ENCODE measurements at places on chromosomes 12 and 14.

DNA sequence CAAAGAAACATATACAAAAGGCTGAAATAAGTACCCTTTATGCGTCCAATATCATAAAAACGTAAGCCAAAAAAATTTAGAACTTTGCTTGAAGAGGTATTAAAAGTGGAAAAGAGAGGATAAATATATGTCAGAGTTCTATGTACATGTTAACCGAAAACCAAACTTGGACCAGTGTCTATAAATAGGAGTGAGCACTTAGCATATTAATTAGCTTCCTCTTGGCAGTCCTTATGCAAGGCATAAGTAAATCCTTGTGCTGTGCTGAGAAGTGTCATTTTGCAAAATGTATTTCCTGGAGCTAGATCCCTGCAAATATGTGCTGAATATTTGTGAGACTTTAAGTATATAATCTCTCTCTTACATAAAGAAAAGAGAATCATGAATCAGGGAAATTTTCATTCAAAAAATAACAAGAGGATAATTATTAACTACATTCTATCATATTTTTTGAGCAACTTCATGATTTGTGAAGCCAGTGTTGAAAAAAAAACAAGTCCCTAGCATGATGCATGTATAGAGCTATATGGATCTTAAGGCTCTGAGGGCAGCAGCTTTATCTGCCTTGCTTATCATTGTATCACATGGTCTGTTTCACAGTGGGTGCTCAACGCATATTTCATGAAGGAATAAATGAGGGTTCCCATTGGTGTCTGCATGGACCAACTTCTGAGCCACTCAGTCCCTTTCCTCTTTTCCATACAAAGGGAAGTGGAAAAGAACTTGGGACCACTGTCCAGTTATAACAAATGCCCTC is 326.1 kb downstream of the PDZRN4 start:
- no peak for DNase-seq

DNA sequence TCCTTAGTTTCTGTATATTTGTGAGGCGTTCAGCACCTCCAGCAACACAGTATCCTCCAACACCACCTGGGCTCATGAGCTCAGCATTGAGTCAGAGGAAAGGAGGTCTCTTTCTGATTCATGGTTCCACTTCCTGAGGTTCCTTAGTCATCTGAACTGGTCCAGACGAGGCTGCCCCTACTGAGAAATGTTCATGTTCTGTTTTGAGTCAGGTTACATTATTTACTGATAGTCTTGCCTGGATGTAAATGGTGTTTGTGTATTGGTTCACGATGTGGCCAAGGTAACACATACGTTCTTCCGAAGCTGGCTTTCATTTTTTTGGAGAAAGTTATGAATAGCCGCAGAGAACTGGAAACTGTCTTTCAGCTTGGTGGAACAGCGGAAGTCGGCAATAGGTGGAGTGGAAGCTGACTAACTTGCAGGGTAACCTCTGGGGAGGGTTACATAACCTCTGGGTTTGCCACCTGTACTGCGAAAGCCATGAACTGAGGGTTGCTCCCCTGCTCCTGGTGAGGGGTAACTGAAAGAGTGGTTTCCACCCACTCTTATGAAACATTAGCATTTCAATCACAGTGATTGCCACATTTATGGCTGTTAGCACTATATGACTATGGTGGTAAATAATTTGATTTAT is 42.2 kb upstream of the MANSC4 start:
- no peak for DNase-seq

GRCh38 chr14:50403419-50403818 is 6.7 kb upstream of the CDKL1 start:
- DNase-seq, result no peak

GRCh38 chr12:93573552-93574223 is 1.2 kb downstream of the SOCS2 start:
- DNase-seq, result no peak

DNA sequence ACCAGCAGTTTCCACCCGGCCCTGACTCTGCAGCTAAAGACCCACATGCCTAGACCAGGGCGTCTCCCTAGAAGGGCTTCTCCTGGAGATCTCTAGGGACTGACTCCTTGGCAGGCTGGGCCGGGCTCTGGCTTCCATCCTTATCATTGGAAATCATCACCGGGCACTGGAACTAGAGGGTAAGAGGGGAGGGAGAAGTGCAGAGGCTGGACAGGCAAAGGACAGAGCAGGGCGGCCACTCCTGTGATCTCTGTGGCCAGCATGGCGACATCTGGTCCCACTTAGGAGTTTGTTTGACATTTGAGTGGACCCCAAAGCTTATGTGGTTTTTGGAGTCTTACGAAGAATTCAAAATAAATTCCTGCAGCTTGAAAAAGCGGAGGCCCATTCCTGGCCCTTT is 7.1 kb downstream of the LTBP2 start:
- no peak for DNase-seq

DNA sequence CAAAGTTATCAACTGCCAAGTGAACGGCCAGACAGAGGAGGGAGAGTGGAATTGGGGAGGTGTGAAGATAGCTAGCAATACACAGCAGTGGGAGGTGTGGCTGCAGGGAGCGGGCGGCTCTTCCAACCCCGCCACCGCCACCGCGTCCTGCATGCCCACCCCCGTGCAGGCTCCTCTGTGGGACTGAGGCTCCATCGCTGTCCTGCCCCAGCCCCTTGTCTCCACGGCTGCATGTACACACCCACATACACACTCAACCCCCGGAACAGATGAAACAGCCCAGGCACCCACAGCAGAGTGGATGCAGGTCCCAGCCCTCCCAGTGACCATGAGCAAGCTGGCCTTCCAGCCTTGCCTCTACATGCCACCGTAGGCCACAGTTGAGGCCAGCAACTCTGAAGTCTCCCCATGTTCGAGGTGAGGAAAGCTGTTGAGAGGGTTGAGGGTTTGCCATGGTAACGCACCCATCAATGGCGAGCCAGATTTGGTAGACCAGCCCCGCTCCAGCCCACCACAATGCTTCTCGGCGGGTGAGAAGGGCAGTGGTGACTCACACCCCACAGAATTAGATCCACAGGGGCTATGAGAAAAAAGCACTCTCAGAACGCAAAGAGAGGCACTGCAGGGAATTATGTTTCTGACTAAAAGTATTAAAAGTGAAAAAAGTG is 39.3 kb downstream of the PITPNM2 start:
- no peak for DNase-seq

DNA sequence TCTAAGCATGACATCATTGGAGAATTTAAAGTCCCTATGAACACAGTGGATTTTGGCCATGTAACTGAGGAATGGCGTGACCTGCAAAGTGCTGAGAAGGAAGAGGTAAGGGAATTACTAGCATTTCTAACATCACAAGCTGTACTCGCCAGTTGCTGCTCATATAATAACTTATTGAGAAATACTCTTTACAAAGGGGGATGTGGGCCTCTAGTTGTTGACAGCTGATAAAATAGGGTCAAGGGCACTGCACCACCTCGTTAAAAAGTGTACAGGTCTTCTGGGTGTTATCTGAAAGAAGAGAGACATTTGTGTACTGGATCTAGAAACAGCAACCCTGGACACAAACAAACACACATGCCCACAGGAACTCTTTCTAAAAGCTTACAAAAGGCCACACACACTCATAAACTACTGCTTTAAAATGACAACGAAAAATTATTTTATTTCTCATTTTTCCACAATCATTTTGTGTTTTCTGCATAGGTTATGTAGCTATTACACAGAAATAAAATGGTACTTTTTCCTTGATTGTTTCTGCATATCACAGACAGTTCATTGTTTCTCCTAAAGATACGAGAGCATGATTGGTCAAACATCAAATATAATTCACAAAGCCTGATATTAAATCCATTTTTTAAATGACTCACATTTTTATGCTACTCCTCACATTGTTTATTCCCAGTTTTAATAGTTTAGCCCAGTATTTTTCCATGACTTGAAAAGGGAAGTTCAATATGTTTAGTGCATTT is 391.1 kb downstream of the PAWR start:
- no peak for DNase-seq

- no peak for DNase-seq
Measured at GRCh38 chr14:89402363-89402762, 14.7 kb downstream of the FOXN3 start.

DNA sequence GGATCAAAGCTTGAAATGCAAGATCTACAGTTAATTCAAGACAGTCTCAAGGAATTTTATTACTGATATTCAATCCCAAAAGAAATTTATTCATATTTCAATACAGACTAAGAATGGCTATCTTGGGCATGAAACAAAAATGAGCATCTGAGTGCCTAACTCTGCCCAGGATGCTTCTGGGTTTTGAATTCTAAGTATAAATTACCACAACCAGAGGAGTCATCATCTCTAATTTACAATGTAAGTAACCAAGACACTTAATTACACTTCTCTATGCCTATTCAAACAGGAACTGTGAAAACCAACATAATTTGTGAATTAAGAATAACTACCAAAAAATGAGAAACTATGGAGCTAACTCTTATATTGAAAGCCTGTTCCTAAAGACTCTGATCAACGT is 14.1 kb downstream of the OSBPL8 start:
- no peak for DNase-seq

- no peak for DNase-seq
Measured at GRCh38 chr12:76478045-76478444, 81.5 kb downstream of the OSBPL8 start.

GRCh38 chr14:46034305-46034704 is 617.3 kb downstream of the RPL10L start:
- no peak for DNase-seq
